T-helper 17 cell (primary cell): ENCODE measurements at places on chromosomes 12 and 14. TPM values are rescaled to one million over a fixed set of nuclear protein-coding genes. Genes with fewer than 3 reads are reported as not detected.
A peak's percentile ranks its signal among the peaks of the same experiment; 100 is the strongest.

DNA sequence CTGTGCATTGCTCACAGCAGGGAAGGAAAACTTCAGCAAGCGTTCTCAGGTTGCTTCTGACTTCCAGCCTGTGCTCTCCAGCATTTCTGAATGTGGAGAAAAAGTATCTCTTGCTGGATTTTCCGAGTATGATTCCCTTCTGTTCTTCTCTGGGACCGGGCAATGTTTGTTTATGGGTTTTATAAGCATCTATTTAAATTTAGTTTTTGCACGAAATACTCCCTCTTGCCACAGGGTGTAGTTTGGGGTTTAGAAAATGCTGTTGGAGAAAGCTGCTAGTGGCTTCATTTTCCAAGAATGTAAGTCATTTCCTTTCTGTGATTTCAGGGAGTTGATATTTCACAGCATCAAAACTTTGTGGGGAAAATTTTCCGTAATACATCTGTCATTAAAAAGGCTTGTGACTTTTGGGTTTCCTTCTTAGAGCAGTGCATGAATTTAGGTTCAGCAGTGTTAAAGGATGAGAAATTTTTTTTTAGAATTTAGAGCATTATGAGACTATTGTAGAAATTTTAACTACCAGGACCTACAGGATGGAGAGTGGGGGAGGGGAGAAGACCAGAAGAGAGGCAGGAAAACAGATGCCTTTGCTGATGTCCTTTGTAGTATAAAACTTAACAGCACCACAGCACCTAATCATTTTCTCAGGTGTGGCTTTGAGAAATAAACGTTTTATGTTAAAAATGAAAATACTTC, 1.5 kb downstream of the FRMD6 start:
- no peak for DNase-seq

- peak; percentile 46 for DNase-seq
Measured at GRCh38 chr12:7142056-7142644, 12.0 kb downstream of the CLSTN3 start.

CCDC38 gene
- total RNA-seq = 0.10 TPM

GRCh38 chr12:104536841-104537240, 80.1 kb downstream of the CHST11 start:
- DNase-seq = no peak

ACIN1 gene
- total RNA-seq = 298 TPM

DNA sequence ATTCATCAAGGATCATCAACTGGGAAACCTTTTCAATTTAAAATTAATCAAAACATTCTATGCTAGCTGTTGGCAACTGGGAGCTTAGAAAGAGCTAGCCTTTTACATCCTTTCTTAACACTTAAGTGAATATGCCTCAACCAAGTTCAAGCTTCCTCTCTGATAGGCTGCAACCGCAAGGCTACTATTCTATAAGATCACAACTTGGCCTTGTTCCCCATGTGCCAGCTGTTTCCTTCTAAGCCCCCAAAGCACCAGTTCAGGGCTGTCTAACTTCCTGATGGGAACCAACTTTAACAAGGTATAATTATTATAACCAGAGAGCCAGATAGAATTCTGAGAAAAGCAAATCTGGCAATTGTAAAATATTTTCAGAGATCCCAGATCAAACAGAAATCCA, 37.0 kb downstream of the KCNC2 start:
- DNase-seq = no peak

SP7 gene
- total RNA-seq = not detected
